ENCODE measurements at places on chromosomes 16 and 17. TPM values are rescaled to one million over a fixed set of nuclear protein-coding genes. Genes with fewer than 3 reads are reported as not detected.

Gene RDM1
- total RNA-seq = not detected

Gene KRTAP4-1
- not detected for total RNA-seq

Gene SMIM36
- total RNA-seq = not detected

Gene PITPNM3
- total RNA-seq = 4.0 TPM

Gene CHP2
- not detected for total RNA-seq

Gene CENPV
- 13.9 TPM for total RNA-seq

Gene KRT16
- total RNA-seq = 0.28 TPM

Gene GJC1
- 44.3 TPM for total RNA-seq

Gene TP53TG3F
- not detected for total RNA-seq

Gene ACSM2A
- not detected for total RNA-seq

Gene EPX
- 0.14 TPM for total RNA-seq

Gene FA2H
- 7.1 TPM for total RNA-seq

Gene TOX3
- total RNA-seq = 2.2 TPM

Gene ZNF205
- total RNA-seq = 12.7 TPM

GRCh38 chr16:88070341-88070740 is 119.1 kb downstream of the BANP start:
- DNase-seq = no peak

DNA sequence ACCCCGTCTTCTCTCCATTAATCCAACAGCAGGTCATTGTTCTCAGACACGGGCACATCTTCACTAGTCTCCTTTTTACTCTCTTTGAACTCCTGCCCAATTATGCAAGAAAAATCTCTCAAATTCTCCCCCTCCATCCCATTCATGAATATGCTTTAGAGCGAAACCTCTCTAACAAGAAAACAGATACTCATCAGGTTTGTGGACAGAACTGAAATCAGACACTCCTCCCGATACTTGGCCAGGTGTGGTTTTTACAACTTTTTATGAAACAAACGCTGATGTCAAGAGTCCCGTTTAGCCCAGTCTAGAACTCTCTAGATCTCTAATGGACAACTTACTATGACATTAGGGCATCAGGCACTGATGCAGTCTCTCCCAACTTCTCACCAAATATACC is 40.9 kb downstream of the PIK3R5 start:
- DNase-seq = no peak

DNA sequence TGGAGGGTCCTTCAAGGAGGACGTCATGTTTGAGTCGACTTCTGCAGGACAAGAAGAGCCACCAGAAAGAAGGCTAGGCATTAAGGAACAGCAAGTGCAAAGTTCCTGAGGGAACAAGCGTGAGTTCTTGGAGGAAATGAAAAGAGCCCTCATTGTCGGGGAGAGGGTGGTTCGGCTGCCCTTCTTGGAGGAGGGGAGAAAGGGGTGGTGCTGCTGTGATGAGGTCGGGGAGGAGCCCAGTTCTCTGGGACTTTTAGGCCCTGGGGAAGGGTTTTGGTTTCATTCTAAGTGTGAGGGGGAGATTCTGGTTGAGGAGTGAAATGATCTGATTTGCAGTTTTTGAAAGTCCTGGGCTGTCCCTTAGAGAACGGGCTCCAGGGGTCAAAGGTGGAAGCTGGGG is 4.1 kb downstream of the BICDL2 start:
- no peak for DNase-seq

DNA sequence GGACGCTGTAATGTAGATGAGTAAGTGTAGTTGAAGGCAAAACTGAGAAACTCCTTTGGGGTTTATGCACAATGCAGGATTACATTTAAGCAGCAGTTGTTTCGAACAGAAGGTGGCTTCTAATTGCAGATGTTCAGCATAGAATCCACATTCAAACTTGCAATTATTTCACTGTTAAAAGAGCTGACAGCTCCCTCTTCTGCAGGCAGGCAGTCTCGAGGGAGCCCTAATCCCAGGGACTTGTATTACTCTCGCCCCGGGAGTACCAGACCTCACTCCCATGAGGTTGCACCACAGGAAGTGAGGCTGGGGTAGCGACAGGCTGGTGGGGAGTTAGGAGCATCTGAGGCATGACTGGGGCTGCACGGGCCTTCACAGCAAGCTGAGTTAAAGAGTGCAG is 484.3 kb upstream of the EEF2KMT start:
- no peak for DNase-seq

- DNase-seq = no peak
Measured at GRCh38 chr17:74935585-74936469, at the start of gene OTOP3. Gene OTOP3 (plus strand): TSS chr17:74935898. CDS start chr17:74935922, 24 bp downstream.

- DNase-seq = no peak
Measured at GRCh38 chr17:58322581-58323185, 5.9 kb downstream of the TSPOAP1 start.

DNA sequence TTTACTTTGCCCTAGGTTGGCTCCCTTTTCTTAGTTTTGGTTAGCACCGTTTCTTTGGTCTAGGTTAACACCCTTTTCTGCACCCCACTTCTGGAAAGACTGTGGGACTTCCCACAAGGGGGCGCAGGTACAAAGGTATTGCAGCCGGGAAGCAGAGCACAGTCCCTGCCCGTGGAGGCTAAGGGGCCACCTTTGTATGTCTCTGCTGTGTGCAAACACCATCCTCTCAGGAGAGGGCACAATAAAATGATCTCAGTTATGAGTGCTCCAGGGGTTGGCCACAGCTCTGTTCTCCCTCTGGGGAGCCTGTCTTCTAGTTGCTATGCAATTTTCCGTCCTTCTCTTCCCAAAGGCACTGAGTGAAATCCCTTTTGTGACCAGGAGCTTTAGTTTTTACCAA is 28.4 kb upstream of the TMC5 start:
- DNase-seq = peak; percentile 66

DNA sequence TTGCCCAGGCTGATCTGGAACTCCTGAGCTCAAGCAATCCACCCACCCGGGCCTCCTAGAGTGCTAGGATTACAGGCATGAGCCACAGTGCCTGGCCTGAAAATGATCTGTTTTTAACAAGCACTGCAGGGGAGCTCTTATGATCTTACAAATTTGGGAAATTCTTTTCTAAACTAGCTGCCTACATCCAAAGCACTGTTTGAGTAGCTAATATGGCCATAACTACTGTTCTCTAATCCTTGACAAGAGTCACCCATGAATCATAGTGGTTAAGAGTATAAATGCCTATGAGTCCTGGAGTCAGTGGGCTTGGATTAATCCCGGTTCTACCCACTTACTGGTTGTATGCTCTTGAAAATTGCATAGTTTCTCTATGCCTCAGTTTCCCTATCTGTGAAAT is 1.4 kb upstream of the CPPED1 start:
- no peak for DNase-seq

DNA sequence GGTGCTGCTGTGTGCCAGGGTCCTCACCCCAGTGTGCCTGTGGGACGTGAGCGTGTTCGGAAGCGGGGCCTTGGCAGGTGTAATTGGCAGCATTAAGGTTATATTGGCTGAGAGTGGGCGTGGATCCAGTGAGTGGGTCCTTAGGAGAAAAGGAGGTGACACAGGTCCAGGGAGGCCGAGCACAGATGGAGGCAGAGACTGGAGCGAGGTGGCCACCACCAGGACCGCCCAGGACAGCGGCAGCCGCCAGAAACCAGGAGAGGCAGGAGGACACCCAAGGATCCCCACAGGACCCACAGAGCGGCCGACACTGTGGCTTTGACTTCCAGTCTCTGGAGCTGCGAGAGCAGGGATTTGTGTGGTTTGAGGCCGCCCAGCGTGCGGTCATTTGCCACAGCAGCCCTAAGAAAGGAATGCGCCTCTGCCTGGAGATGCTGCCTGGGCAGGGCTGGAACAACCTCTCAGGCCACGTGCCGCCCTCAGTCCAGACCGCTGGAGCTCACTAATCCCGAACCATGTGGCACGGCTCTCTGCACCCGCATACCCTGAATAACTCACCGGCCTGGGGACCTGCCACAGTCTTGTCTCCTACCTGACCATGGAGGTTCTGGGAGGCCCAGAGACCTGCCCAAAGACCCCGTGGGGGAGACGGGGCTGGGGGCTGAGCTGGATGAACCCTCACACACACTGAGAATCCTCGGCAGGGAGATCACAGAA is 45.4 kb downstream of the SOX8 start:
- DNase-seq = no peak

GRCh38 chr16:4005281-4005680 is 111.0 kb downstream of the ADCY9 start:
- DNase-seq = no peak

DNA sequence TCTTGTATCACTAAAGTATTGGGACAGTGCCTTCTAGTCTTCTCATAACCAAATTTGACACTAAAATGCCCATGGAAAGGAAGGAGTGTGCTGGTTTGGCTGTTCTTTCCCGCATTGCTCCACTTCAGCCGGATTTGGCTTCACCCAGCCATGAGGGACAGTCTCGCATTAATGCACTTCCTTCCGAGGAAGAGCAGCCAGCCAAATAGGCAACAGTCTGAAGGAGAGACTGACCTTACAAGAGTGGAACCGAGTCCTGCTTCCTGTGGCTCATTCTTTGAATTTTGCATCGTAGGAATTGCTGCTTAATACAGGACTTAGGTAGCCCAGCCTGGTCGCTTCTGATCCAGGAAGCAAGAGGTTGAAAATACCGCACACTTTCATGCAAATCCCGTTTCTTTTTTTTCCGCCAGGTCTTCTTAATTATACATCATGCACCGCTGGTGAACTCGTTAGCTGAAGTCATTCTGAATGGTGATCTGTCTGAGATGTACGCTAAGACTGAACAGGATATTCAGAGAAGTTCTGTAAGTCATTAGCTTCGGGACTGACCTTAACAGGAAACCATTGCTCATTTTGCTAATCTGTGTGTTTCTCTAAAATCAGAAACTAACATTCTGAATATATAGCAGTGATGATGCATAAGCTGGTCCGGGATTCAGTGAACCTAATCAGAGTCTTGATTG is 38.2 kb downstream of the CLEC16A start:
- no peak for DNase-seq

DNA sequence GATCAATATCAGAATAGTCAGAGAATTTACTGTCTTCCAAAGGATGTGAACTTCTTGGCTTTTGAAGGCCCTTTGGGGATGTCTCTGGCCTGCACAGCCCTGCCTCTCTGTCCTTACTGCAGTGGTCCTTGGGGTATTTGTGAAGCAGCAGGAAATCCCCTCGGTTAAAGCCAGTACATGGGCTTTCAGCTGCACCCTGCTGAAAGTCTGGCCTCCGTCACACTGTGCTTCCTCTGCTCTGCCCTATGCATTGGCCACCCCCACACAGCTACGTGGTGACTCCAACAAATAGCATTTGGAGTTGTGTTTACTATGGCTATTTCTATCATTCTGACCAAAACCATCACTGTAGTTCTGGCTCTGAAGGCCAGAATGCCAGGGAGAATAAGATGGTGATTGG is 21.2 kb downstream of the SYCE1L start:
- no peak for DNase-seq

- no peak for DNase-seq
Measured at GRCh38 chr16:56183266-56183665, 8.0 kb upstream of the GNAO1 start.

DNA sequence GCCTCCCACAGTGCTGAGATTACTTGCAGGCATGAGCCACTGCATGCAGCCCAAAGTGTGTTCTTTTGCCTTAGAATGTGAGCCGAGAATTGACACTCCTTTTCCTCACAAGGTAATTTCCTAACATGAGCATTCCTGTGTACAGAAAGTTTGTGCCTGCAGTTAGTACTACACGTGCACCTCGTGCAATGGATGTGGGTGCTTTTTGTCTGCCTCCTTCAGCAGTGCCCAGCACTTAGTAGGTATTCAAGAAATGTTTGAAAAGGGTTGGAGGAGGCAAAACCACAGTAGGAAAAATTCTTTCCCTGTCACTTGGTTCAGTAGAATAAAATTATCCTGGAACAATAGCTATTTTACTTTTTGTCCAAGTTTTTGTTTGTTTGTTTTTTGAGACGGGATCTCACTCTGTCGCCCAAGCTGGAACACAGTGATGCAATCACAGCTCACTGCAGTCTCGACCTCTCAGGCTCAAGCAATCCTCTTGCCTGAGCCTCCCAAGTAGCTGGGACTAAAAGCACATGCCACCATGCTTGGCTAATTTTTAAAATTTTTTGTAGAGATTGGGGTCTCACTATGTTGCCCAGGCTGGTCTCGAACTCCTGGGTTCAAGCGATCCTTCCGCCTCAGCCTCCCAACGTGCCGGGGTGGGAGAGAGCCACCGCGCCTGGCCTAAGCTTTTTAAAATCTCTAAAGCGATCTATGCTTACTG is 2.4 kb downstream of the NDE1 start:
- DNase-seq = no peak

- peak; percentile 51 for DNase-seq
Measured at GRCh38 chr17:38322156-38322779, 21.5 kb downstream of the GPR179 start.

GRCh38 chr16:84407588-84408313 is 39.4 kb downstream of the ATP2C2 start:
- DNase-seq = no peak

- DNase-seq = no peak
Measured at GRCh38 chr16:11310997-11311561, 29.9 kb upstream of the PRM1 start.

- no peak for DNase-seq
Measured at GRCh38 chr17:237406-237955, 56.0 kb upstream of the DOC2B start.

GRCh38 chr16:23871924-23872323 is 36.1 kb downstream of the PRKCB start:
- DNase-seq = no peak

GRCh38 chr16:19871721-19872120 is 12.9 kb downstream of the GPRC5B start:
- DNase-seq = no peak

DNA sequence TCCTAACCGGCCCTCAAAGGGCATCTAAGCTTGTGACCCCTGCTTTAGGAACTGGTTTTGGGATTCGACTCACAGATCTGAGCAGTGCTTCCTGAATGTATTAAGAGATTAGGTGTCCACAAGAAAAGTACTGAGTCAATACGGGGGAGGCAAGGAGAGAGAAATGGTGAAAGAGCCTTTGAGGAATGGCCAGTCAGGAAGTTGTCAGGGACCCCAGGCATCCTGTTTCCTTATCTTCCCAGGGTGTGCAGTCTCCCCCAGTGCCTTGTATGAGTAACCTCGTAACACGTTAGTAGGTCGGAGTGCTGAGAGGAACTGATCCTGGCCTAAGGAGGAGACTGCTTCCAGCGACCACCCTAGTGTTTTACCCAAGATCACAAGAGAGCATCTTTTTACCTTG is 16.4 kb upstream of the TMED6 start:
- no peak for DNase-seq

- DNase-seq = no peak
Measured at GRCh38 chr16:29158785-29159184, 173.9 kb downstream of the LAT start.

DNA sequence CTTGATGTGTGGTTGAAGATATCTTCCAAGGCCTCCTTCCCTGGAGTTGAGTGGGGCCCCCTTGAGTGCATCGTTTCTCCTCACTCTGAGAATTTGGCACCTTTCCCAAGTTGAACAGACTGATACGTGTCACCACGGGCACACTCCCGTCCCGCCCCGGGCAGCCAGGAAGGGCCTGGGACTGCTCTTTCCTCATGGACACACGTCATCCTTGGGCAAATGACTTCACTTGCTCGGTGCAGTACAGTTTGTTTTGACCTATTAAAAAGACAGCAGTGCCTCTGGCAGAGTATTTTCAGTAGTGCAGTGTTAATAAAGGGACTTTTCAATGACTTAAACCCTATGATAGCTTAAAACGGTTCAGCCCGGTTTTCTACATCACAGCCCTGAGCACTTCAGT is 59.9 kb downstream of the SEC14L1 start:
- no peak for DNase-seq

GRCh38 chr16:87684106-87684677 is 81.6 kb downstream of the KLHDC4 start:
- DNase-seq = no peak

- no peak for DNase-seq
Measured at GRCh38 chr17:36736201-36737156, 135.1 kb downstream of the MRM1 start.

- DNase-seq = no peak
Measured at GRCh38 chr17:1617620-1618174, 10.9 kb downstream of the SLC43A2 start.

Data from lung (tissue), 17 donors.